ENCODE measurements at places on chromosomes 5 and 9. TPM values are rescaled to one million over a fixed set of nuclear protein-coding genes. Genes with fewer than 3 reads are reported as not detected.

DNA sequence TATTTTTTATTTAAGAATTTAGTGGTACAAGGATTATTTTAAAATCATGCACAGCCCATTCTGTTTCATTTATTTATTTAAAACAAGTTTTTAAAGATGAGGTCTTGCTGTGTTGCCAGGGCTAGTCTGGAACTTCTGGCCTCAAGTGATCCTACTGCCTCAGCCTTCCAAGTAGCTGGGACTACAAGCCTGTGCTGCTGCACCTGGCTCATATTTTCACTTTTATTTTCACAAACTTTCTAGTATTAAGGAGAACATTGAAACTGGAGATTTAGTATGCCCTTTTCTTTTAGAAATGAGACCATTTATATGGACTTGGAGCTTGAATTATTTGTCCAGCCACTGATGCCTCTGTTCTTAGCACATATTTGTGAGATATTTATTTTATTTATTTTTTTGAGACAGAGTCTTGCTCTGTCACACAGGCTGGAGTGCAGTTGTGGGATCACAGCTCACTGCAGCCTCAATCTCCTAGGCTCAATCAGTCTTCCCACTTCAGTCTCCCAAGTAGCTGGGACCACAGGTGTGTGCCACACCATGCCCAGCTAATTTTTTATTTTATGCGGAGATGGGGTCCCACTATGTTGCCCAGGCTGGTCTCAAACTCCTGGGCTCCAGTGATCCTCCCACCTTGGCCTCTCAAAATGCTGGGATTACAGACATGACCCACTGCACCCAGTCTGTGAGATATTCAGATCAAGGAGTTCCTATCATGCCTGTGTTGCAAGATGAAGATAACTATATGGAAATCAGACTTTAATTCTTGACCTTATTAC is 7.4 kb downstream of the DMXL1 start:
- DNase-seq, result no peak

- DNase-seq, result no peak
These were observed 80.1 kb upstream of the CACNA1B start for GRCh38 chr9:137797206-137798120.

DNA sequence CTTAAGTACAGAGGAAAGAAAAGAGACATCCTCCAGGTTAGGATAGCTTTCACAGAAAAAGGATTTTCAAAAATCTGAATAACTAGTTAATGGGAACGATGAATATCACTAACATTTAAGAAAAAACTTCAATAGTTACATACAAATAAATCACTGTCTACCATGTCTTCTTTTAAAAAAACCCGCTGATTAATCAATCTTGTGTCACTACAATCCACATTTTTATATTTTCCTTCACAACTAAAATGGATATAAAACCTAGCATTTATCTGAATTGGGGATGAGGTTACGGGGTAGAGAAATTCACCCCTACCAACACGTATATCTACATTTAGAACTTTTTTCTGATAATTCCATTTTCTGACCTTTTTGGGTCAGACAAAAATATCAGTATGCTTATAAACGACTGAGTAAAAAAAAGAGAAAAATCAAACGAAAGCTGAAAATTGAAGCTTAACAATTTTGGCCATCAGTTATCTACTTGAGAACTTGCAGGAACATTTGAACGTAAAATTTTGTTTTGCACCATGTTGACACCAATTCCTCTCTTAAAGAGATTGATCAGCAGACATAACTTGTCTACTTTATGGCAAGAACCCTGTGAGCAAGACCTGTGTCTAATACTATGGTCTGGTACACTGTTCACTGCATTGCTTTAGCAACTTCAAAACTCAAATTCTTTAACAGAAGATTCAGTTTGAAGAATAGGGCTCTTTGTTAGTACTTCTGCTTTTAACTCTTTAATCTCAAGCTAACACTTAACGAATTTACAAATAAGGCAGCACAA is 4.8 kb downstream of the NR3C1 start:
- DNase-seq, result no peak

GRCh38 chr5:66884564-66885243 is 288.5 kb downstream of the MAST4 start:
- no peak for DNase-seq

- no peak for DNase-seq
These were observed 234.7 kb downstream of the NMUR2 start for GRCh38 chr5:152170350-152170749.

The CDH9 gene
- total RNA-seq, result not detected

The DMRT2 gene
- not detected for total RNA-seq

The ZNF300 gene
- 0.54 TPM for total RNA-seq

The TARS1 gene
- 63.4 TPM for total RNA-seq

The EPB41L4B gene
- total RNA-seq, result 9.9 TPM

The EGFLAM gene
- 9.1 TPM for total RNA-seq

All from Right ventricle myocardium superior (tissue), 1 donor.